NCI-H1092 treated with DMSO at 0.1 percent for 48 hours (cell line): ENCODE measurements at places on chromosomes 11 and 22.
A peak's percentile ranks its signal among the peaks of the same experiment; 100 is the strongest.

- no peak for DNase-seq
Measured at GRCh38 chr11:128052912-128053641, 534.3 kb downstream of the ETS1 start.

- DNase-seq, result no peak
Measured at GRCh38 chr11:78722786-78723185, 148.1 kb upstream of the NARS2 start.

DNA sequence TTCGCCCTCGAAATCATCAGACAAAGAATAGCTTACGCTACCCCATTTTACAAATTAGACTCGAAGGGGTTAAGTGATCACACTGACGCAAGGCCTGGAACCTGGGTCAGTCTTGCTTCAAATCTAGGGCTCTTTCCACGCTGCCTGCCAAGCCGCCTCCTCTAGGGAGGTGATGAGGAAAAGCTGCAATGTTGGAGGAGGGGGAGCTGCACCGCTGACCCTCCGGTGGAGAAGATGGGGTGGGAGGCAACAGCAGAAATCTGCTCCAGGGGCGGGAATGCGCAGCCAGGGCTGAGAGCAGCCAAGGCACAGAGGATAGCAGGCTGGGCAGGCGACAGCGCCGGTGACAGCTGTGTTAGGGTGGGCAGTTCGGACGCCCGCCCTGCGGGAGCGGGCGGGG, 595 bp downstream of the SYVN1 start:
- DNase-seq, result no peak

DNA sequence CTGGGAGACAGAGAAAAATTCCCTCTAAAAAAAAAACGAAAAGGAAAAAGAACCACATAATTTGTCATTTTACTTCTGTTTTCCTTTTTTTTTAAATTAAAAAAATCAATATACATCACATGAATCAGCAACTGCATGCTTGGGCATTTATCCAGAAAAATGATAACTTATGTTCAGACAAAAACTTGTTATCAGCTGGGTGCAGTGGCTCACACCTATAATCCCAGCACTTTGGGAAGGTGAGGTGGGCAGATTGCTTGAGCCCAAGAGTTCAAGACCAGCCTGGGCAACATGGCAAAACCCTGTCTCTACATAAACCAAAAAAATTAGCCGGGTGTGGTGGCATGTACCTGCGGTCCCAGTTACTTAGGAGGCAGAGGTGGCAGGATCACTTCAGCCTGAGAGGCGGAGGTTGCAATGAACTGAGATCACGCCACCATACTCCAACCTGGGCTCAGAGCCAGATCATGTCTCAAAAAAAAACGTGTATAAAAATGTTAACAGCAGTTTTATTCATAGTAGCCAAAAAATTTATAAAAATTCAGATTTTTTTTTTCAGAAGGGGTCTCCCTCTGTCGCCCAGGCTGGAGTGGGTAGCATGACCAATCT, 28.5 kb downstream of the AMBRA1 start:
- no peak for DNase-seq

- DNase-seq, result no peak
Measured at GRCh38 chr11:9761441-9761945, 97.6 kb downstream of the SWAP70 start.

DNA sequence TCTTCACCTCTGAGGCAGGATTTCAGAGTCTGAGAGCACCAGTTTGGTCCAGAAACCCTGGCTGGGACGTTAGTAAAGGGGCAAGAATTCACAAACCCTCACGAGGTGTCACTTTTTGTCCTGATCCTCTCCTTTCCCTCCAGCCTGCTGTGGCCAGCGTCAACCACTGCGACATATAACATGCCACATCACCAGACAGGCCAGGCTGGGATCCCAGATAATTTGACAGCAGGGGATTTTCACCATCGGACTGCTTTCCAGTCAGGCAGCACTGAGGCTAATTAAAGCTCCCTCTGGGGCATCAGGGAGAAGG, 36.8 kb upstream of the RBFOX2 start:
- no peak for DNase-seq

GRCh38 chr11:63882555-63883242, 34.3 kb downstream of the RCOR2 start:
- no peak for DNase-seq

GRCh38 chr11:70226183-70226582, 23.1 kb downstream of the FADD start:
- no peak for DNase-seq

GRCh38 chr11:6475936-6476335, 2.2 kb upstream of the TRIM3 start:
- peak; percentile 37 for DNase-seq

DNA sequence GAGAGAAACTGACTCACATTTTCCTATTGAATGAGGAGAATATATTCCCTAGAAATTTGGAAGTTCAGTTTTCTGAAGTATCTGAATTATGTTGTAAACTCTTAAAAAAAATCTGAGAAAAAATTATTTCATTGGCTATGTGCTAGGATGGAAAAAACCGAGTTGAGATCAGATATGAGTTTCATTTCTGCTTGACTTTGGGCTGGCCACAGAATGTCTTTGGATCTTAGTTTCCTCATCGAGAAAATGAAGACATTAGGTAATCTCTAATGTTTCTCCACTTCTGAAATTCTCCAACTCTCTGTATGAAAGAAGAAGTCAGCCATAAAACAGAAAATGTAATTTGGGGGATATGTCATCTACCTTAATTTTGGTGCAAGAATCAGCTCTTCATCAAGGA, 28.8 kb downstream of the SLN start:
- no peak for DNase-seq
